ENCODE measurements at places on chromosomes 12 and 14.
A peak's percentile ranks its signal among the peaks of the same experiment; 100 is the strongest.

DNA sequence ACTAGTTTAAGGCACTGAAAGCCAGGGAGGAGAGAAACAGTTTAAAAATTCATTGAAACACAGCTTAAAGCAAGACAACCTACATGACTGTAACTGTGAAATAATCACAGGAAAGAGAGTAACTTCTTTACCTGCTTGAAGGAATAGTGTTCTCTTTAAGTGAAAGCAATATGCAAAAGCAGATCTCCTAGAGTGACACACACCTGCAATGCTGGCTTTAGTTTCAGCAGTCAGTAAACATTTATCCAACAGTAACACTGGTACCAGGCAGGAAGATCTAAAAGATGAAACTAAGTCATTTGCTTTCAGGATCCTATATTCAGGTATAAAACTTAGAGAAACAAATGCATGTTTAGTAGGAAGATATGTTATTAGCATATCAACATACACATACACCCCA is 85.3 kb upstream of the PPM1H start:
- no peak for DNase-seq

DNA sequence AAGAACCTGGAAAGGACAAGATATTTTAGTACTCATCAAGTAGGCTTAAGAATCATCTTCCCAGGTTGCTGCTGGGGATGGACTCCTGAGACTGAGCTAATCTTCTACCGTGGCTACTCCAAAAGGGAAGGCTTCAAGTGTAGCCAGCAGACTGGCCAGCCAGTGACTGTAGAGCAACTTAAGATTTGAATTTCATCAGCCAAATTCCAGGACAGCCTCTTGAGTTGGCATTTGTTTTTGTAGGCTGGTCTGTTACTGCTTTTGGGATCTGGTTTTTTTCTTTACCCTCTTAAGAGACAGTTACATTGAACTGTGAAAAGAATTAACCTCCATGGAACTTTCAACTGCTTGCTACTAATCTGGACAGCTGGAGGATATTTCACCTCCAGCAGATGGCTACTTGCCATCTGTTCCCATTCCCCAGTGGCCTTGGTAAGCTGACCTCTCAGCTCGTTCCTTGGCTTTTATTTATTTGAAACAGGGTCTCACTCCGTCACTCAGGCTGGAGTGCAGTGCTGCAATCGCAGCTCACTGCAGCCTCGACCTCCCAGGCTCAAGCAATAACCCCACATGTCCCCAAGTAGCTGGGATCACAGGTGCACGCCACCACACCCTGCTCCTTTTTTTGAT is 20.7 kb downstream of the VTI1B start:
- DNase-seq, result no peak

- no peak for DNase-seq
Observed at GRCh38 chr14:40240245-40240859, 808.1 kb upstream of the FBXO33 start.

- DNase-seq, result peak; percentile 7
Observed at GRCh38 chr14:21300892-21301291, 21.0 kb downstream of the RPGRIP1 start.

DNA sequence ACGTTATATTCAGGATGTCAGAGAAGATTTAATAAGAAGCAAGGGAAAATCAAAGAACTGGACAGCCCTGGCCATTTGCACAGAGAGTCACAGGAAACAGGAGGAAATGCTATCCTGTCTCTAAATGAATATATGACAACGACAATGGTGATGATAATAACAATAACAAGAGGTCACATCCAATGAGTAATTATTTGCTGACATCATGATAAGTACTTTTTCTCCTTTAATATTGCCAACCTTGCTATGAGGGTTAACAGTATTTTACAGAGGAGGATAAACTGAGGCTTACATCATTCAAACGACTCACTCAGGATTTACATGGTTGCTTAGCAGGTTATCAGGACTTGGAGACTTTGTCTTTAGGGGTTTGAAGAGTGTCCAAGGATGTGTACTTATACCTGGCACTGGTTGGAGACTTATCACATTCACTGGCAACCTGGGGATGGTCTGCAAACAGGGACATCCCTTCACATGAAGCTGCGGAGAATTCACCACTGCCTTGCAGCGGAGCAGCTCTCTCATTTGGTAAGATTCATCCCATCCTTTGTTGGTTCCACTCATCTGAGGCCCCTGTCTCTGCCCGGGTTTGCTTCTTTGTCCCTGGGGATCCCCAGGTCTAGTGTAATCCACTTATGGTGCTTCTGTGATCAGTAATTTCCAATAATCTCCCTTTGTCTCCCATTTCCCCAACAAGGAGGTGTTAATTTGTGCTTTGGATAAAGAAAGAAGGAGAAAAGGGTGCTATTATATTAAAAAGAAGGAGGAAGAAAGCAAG is 637.8 kb downstream of the BCL11B start:
- DNase-seq, result no peak

DNA sequence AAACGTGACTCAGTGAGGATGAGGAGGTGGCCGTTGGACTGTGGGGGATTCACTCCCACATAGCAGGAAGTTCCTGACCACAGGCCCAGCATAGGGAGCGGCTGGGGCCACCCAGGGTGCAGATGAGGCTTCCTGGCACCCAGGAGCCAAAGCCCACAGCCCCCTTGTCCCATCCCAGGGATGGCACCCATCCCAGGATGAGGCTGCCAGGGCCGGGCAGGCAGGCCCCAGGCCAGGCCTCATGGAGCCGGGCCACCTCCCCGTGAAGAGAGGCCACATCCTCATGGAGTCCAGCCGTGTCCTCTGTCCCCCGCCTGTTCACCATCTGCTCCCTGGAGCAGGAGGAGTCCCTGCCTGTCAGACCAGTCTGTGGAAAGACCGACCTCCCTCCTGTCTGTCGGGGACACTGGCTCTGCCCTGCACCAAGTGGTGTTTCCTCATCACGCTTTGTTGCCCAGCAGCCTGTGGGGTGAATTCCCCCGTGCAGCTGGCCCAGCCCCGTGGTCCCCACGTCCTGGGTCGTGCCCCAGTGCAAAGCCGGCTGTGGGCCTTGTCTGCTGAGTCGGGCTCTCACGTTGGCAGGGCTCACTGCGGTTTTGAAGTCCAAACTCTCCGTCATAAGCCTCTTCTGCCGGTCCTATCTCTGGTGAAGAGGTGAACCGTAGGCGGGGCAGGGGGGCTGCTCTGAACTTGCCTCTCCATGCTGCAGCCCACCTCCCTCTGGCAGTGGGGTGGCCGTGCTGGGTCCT is 24.5 kb downstream of the MMP17 start:
- peak; percentile 63 for DNase-seq

- DNase-seq, result no peak
Observed at GRCh38 chr12:112710414-112710813, 81.1 kb upstream of the RPH3A start.

DNA sequence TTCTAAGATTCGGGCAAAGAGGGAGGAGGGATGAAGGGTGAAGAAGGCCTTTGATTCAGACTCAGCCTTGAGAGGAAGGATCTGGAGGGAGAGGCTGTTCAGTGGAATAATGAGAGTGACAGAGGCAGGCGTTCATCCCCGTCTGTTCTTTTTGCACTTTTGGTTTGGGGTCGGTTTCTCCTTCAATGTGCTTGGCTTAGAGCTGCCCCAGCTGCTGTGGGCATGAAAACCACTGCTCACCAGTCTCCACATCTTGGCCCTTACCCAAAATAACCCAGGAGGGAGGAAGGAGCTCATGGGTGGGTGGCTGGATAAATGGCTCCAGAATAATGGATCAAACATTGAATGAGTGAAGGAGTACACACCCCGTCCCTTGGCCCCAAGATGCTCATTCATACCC is 261.7 kb upstream of the FKBP4 start:
- DNase-seq, result no peak

- DNase-seq, result no peak
Observed at GRCh38 chr12:52666471-52666870, 13.7 kb downstream of the KRT1 start.

GRCh38 chr14:76918782-76919394 is 92.7 kb downstream of the LRRC74A start:
- peak; percentile 74 for DNase-seq

DNA sequence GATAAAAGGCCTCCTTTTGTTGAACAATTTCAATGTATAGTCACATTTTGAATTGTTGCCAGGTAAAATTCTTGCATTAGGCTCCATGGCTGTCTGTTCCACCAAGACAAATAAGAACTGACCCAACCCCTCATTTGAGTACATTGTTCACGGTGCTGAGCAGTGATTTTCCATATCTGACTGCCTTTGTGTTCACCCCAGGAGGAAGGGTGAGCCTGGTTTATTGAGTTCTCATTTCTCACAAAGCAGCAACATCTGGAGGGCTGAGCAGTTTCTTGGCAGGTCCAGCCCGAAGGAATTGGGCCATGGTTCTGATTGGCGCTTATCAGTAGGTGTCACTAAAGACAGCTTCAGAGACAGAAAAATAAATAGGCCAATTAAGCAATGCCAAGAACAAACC is 149.1 kb downstream of the BMP4 start:
- DNase-seq, result no peak

DNA sequence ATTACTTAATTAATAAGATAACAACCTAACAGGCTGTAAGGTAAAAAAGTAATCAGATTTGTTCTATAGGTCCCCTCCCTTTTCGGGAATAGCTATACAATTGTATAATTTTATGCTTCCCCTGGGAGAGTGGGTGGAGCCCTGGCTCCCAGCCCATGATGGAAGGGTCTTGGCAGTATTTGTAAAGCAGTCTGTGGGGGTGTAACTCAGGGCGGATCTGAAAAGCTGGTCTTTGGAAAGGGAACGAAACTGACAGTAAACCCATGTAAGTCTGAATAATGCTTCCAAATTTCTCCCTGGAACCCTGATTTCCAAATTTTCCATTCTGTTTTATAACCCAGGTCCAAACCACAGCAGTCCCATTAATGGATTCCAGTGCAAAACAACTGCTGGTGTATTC is 110.4 kb downstream of the DAD1 start:
- DNase-seq, result no peak

- DNase-seq, result no peak
Observed at GRCh38 chr14:71834284-71835204, 97.7 kb upstream of the RGS6 start.

- DNase-seq, result no peak
Observed at GRCh38 chr12:114836609-114837008, 152.6 kb upstream of the TBX3 start.

DNA sequence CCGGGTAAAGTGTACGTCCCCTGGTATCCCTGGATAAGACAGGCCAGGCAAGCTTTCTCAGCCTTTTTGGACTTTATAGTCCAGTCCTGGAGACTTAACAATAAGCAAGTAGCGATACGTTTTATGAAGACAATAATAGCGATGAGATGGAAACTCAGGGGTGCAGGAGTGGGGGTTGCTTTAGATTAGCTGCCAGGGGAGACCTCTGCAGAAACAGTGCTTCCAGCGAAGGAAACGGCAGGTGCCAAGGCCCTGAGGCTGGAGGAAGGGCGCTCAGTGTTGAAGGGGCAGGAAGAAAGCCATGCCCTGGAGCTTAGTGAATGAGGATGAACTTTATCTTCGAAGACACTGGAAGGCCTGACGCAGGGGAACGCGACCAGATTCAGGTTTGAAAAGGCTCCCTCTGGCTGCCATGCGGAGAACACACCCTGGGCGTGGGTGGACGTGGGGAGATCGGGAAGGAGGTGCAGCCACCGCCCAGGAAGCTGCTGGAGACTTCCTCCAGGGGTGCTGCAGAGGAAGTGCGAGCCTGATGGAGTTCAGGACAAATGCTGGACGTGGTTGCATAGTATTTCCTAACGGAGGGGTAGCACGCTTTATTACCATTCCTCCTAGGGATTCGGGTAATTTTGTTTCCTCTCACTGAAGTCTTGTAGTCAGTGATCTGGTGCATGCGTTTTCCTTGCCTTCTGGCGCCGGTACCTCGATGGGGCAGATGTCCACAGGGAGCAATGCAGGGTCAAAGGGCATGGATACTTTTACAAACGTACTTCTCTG is 26.1 kb upstream of the UBC start:
- no peak for DNase-seq

- DNase-seq, result no peak
Observed at GRCh38 chr14:24705840-24706239, 71.8 kb upstream of the GZMB start.

GRCh38 chr14:101711041-101711856 is 50.3 kb upstream of the PPP2R5C start:
- DNase-seq, result no peak

GRCh38 chr12:79420146-79420618 is 270.6 kb downstream of the PAWR start:
- peak; percentile 63 for DNase-seq

GRCh38 chr14:34059925-34060650 is 109.2 kb upstream of the EGLN3 start:
- no peak for DNase-seq

- DNase-seq, result peak; percentile 58
Observed at GRCh38 chr12:2259369-2259768, 206.6 kb downstream of the CACNA1C start.

DNA sequence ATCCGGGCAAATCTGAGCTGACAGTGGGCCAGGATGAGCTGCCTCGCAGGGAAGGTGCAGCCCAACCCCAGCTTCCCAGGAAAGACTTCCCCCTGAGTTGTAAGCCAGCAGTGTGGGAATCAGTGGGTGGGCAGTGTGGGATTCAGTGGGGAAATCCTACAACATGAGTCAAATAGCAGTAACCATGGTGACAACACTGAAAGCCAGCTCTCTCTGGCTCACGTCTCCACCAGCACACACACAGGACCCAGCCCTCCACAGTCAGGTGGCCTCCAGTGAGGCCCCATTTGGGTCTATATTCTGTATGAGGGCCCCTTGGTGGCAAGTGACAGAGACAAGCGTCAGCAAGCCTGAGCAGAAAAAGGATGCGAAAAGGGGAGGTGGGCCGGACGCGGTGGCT is 6.0 kb upstream of the LGALS3 start:
- DNase-seq, result no peak

- no peak for DNase-seq
Observed at GRCh38 chr14:52724360-52724644, 5.7 kb upstream of the STYX start.

DNA sequence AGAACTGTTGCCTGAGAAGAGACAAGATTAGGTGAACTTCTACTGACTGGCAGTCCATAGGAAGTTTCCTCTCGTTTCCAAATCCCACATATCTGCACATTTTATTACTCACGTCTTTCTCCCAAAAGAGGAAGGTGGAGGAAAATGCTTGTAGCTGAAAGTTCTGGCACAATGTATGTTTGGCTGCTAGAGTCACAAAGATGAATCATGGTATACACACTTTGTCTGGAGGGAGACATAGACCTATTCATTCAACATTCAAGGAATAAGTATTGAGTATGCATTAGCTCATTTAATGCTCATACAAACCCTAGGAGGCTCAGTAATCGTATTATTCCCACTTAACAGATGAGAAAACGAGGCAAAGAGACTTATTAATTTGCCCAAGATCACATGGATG is 291.8 kb downstream of the FOXN3 start:
- no peak for DNase-seq

GRCh38 chr12:55637467-55637866 is 775 bp downstream of the OR10P1 start:
- DNase-seq, result no peak
